Ascending aorta (tissue), 2 donors: ENCODE measurements at places on chromosomes 5 and 9. TPM values are rescaled to one million over a fixed set of nuclear protein-coding genes. Genes with fewer than 3 reads are reported as not detected.

GRCh38 chr5:152389208-152389849, 15.8 kb downstream of the NMUR2 start:
- H3K4me1 ChIP-seq = no peaks in the 10 kb centered on the region
- no peak overlapping the region for H3K27ac ChIP-seq
- DNase-seq = no peak
- H3K36me3 ChIP-seq = no peaks in the 10 kb centered on the region
- H3K27me3 ChIP-seq = no peaks in the 10 kb centered on the region

DNA sequence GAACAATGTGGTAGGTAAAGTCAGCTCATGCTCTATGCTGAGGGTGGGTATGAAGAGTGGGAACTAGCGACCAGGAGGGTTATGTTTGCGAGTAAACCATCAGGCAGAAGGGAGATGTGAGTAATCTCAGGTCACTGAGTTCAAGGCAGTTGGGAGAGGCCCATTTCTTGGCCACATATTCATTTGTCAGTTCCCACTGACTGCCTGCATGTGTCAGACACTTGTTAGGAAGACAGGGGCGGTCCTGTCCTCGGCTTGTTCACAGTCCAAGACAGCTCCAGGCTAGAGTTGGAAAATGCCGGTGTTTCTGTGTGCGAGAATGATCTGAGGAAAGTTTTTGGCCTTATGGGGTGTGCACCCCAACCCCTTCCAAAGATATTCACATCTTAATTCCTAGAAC, 48.6 kb upstream of the GDNF start:
- no peak overlapping the region for H3K27ac ChIP-seq
- no peaks in the 10 kb centered on the region for H3K4me1 ChIP-seq
- no peak for DNase-seq

DNA sequence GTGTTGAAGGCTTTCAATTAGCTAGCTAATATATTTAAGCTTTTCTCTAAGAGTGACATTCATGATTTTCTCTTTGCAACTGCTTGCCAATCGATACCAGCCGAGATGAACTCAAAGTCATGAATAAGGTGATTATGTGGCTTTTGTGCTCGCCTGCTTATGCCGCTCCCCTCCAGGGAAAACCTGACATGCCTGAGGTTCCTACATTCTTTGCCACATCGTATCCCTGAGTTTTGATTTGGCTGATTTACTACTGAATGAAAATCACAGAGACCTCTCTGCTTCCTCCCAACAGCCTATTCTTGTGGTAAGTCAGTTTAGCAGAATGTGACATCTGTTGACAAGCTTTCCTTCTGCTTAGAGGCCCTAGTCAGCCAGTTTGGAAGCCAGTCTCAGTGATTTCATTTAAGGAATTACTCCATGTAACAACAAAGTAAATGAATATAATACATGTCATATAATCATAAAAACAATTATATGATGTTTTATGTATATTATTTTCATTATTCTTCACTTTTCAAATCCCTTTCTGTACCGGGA, 513.4 kb downstream of the CSNK1G3 start:
- H3K4me1 ChIP-seq = no peaks in the 10 kb centered on the region
- no peak overlapping the region for H3K27ac ChIP-seq
- H3K27me3 ChIP-seq = no peaks in the 10 kb centered on the region
- no peak overlapping the region for H3K4me3 ChIP-seq
- no peak for DNase-seq

DNA sequence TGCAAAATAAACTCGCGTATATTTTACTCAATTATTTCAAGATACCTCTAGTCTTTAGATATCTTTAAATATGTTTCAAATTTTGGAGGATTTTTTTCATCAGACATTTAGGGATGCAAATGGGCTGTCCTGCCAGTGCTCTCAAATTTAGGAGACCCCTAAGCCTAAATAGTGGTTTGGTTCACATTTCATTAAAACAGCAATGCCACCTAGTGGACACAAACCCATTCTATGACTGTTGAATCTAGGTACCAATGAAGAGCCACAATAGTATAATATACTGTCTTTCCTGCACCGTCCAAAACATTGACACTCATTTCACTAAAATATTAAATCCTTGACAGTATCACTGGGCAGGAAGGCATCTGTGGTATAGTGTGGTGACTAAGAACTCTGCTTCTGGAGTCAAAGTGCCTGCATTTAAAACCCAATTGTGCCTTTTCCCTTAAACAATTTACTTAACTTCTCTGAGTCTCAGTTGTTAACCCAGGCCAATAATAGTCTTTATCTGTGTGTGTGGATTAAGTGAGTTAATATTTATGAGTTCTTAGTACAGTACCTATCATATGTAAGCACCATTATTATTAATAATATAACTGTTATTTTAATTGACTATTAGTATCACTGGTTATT, 148.0 kb downstream of the RORB start:
- H3K27ac ChIP-seq = no peak overlapping the region
- DNase-seq = no peak
- H3K36me3 ChIP-seq = no peaks in the 10 kb centered on the region
- H3K27me3 ChIP-seq = no peaks in the 10 kb centered on the region

DNA sequence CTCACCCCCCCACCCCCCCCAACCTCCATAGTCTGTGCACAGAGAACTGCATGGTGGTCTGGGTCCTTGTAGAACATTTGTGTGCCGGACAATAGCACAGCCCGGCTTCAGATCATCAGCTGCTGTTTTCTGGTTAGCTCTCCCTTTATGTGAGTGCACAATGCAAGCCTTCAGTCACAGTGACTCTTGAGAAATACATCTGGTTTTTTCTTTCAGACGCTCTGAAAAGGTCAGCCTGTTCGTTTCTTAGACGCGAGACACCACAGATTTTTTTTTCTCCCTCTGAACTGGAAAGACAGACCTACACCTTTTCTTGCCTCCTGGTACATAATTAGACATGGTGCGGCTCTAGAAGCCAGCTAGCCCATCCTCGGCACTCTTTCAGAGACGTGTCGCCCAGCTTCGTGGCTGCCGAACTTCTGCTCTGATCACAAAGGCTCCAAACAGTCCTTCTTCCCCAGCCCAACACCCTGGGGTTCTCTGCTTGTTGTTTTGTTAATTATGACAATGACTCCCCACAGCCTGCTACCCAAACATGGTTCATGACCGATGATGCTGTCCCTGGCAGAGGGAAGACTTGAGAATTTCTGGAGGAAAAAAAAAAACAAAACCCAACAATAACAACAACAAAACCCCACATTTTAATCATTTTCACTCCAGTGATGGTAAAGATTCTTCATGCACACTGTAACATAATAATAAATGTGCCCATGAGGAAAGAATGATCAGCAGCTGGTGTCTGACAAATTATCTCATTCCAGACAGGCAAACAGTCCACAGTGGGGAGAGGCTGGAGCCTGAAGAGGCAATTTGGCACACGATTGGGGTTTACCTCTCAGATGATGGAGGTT, 241.4 kb upstream of the ZNF462 start:
- no peaks in the 10 kb centered on the region for H3K36me3 ChIP-seq
- DNase-seq = no peak
- H3K27ac ChIP-seq = no peak overlapping the region
- H3K4me1 ChIP-seq = no peaks in the 10 kb centered on the region
- H3K4me3 ChIP-seq = no peak overlapping the region

- H3K4me1 ChIP-seq = no peaks in the 10 kb centered on the region
- H3K27ac ChIP-seq = no peak overlapping the region
- DNase-seq = peak; percentile 8
Observed at GRCh38 chr5:172782169-172783039, 11.4 kb upstream of the DUSP1 start.

GRCh38 chr5:31635446-31635845, 3.5 kb upstream of the PDZD2 start:
- H3K36me3 ChIP-seq = no peaks in the 10 kb centered on the region
- no peak overlapping the region for H3K4me3 ChIP-seq
- H3K27me3 ChIP-seq = no peaks in the 10 kb centered on the region
- no peak for DNase-seq

GRCh38 chr5:132224716-132225115, 2.9 kb downstream of the P4HA2 start:
- peak overlapping the region; percentile 84 for H3K27ac ChIP-seq
- no peak for DNase-seq
- H3K36me3 ChIP-seq = no peaks in the 10 kb centered on the region
- H3K27me3 ChIP-seq = no peaks in the 10 kb centered on the region

GRCh38 chr5:164672205-164672604, 1166.8 kb downstream of the MAT2B start:
- H3K4me1 ChIP-seq = no peaks in the 10 kb centered on the region
- no peak for DNase-seq
- no peak overlapping the region for H3K27ac ChIP-seq

DNA sequence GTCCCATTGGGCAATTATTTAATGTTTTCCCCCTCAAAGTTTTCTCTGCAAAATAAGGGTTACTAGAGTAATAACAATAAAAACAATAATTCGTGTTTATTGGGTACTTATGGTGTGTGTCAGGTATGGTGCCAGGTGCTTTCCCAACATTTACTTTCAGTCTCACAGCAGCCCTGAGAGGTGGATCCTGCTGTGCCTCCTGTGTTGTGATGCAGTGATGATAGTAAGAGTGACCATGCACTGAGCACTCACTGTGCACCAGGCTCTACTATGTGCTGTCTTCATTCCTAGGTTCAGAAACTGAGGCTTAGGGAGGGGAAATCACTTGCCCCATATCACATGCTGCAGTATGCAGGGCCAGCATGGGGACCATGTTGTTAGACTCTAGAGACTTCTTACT, 15.5 kb downstream of the OTULINL start:
- H3K27me3 ChIP-seq = no peaks in the 10 kb centered on the region
- no peaks in the 10 kb centered on the region for H3K4me1 ChIP-seq
- no peak overlapping the region for H3K27ac ChIP-seq
- no peaks in the 10 kb centered on the region for H3K36me3 ChIP-seq
- no peak overlapping the region for H3K4me3 ChIP-seq
- no peak for DNase-seq

WNT8A gene
- not detected for total RNA-seq

IRGM gene
- not detected for total RNA-seq

CTSV gene
- not detected for total RNA-seq

ITGA1 gene
- 42.7 TPM for total RNA-seq

CTNND2 gene
- total RNA-seq = 0.11 TPM

ADRB2 gene
- total RNA-seq = 11.2 TPM
